ENCODE measurements at places on chromosomes 1 and 21.

DNA sequence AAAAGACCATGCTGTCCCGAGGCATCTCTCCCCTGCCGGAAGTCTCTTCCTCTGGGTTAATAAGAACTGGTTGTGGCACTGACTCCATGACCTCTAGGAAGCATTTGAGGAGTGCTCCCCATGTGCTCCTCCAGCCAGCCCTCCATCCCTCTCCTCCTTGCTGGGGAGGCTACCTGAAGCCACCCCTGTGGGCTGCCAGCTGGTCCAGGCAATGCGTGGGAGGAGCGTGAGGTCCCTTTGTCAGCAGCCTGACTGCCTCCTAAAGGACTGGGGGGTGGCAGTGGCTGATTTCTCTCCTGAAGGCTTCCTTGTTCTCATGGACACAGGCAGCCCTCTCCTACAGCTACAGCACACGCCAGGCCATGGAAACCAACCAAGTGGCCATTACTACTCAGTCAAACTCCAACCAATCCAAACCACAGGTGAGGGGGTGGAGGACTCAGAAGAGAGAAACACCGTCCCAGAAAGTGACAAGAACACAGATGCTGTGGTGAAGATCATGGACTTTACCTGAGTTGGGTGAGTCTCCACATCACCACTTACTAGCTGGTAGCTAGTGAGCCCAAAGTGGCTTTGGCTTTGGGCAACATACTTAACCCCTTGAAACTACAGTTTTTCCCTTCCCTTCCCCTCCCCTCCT lies 35.2 kb downstream of the NENF start:
- no peak for DNase-seq

- no peak for DNase-seq
Measured at GRCh38 chr1:87428883-87429282, 100.2 kb downstream of the LMO4 start.

DNA sequence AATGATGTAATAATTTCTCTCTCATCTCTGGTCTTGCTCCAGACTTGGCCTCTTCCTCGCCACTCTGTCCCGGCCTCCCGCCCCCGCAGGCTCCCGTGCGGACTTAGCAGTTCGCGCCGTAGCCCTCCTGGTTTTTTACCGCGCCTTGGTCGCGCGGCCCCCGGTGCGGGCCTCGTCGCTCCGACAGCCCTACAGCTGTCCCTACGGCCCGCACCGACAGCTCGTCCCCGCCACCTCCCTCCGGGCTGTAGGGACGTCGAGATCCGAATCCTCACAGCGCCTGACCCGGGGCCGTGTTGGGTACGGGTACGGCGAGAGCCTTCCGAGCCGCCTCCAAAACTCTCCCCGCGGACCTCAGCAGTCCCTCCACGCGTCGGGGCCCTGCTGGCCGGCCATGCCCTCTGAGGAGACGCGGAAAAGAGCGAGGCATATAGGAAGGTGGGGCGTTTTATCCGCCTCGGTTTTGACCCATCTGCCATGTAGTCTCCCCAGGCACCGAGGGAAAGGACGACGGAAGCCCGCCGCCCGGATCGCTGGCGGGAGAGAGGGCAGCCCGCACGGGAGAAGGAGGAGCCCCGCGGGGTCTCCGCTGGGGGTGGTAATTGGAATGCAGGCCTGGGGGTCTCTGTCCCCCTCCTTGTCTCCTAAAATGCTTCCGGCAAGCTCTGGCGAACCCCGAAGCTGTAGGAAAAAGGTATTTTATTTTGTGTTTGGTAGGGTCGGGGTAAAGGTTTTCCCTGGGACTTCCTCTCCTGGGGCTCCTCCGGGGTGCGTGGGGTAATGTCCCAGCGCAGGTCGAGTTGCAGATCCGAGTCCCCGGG lies 3.3 kb downstream of the LHX4 start:
- no peak for DNase-seq

DNA sequence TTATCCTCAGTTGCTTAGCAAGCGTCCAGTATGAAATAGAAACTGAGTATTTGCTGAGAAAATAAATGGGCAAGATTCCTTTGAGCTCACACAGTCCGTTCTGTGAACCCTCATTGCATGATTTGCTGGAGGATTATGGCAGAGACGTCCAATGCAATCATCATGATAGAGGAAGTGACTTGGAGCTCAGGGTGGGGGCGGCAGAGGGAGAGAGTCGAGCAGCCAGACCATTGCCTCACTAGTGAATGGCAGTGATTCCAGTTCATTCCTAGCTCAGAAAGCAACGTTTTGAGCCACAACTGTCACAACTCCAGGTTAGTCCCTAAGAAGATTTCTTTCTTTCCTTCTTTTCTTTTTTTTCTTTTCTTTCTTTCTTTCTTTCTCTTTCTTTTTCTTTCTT lies 27.5 kb upstream of the COL9A2 start:
- no peak for DNase-seq

DNA sequence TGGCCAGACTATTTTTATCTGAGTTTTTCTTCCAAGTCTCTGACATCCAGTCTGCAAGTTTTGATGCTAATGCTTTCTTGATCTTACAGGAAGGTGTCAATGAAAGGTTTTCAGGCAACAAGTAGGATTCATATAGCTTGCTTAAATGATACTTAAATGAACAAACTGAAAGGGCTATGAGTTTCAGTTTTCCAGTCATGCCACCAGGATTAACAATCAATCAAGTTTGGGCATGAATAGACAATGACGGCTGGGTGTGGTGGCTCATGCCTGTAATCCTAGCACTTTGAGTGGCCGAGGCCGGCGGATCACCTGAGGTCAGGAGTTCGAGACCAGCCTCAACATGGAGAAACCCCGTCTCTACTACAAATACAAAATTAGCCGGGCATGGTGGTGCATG lies 34.3 kb upstream of the SLC16A1 start:
- DNase-seq = no peak

DNA sequence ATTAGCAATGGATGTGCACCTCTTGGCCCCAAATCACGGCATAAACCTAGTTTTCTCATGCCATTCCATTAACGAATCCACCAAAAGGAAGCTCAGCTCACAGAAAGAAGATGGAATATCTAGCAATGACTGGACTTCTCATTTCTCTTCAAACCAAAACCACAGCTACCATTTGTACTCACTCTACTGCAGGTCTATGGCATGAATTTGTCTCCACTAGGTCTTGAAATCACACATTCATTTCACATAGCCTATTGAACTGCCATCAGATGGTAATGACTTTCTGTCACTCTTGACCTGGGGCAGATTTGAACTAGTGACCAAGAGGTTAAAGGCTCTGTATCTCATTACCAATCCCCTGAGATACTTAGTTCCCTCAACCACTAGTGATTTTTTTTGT lies 382.7 kb downstream of the DPYD start:
- no peak for DNase-seq
